ENCODE measurements at places on chromosomes 16 and 17.
A peak's percentile ranks its signal among the peaks of the same experiment; 100 is the strongest.

DNA sequence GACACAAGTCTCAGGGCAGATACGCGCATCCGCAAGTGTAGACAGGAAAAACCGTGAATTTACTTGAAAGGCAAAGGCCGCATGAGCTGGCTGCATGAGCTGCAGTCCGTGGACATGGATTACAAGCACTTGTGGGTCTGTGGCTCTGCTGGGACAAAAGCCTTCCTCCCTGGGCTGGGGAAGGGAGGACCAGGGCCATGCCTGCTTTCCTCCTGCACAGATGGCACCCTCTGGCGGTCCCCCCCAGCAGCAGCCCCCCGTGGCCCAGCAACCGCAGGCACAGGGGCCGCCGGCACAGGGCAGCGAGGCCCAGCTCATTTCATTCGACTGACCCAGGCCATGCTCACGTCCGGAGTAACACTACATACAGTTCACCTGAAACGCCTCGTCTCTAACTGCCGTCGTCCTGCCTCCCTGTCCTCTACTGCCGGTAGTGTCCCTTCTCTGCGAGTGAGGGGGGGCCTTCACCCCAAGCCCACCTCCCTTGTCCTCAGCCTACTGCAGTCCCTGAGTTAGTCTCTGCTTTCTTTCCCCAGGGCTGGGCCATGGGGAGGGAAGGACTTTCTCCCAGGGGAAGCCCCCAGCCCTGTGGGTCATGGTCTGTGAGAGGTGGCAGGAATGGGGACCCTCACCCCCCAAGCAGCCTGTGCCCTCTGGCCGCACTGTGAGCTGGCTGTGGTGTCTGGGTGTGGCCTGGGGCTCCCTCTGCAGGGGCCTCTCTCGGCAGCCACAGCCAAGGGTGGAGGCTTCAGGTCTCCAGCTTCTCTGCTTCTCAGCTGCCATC is 1.7 kb upstream of the MRPL12 start:
- DNase-seq, result peak; percentile 42

- DNase-seq, result no peak
Observed at GRCh38 chr17:12826431-12826830, 37.1 kb downstream of the ARHGAP44 start.

GRCh38 chr17:21146362-21147015 is 19.7 kb downstream of the DHRS7B start:
- DNase-seq, result no peak

DNA sequence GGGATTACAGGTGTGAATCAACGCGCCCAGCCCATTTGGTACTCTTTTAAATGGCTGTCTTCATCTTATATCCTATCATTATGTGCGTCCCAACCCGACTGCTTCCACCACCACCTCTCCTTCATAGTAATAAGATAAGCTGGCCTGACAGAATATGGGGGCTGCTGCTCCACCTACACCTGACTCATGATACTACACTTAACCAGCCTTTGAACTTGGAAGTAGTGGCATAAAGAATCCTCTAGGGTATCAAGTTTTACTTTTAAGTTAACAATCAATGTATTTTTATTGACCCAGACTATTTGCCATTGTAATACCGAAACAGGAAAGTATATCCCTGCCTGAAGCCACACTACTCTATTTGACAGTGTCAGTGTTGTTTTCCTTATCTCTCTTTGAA is 18.8 kb downstream of the PDZD9 start:
- no peak for DNase-seq

DNA sequence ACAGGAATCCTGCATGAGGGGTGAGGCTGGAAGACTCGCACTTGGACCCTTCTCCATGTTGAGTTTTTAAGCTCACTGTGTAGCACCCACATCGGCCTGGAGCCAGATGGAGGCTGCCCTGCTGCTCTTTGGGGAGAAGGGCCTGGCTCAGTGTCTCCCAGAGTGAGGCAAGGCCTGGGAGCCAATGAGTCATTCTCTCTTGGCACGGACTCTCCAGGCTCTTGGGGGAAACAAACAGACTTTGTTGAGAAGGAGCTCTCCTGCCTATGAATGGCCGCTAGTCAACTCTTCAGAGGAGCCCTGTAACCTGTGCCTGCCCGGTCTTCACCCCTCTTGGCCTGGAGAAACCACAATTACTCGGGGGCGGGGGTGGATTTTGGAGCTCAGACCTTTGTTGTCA is 50.8 kb upstream of the MAF start:
- no peak for DNase-seq

- DNase-seq, result no peak
Observed at GRCh38 chr16:9042964-9043680, 48.3 kb upstream of the HAPSTR1 start.

DNA sequence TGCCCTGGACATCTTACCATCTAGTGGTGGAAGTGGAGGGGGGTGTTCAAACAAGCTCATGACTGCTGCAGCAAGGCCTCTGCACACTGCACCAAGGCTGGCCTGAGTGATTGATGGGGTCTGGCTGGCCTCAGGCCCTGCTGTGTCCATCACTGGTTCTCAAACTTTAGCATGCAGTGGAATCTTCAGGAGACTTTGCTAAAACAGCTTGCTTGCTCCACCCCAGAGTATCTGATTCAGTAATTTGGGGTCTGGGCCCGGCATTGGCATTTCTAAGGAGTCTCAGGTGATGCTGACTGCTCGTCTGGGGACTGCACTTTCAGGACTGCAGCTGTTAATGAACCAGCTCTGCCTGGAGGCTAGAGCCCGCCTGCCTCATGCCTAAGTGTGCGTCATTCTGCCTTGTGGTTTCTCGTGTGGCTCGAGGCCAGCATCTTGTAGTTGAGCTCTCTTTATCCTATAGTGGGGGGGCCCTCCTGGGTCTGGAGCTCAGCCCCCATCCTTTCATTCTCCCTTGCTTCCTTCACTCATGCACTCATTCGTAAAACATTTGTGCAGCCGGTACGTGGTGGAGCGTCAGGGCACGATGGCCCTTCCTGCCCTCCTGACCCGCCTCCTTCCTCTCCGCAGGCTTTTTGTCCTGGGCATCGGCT is 4.1 kb downstream of the MGAT5B start:
- DNase-seq, result no peak
